Pons (tissue), 1 donor: ENCODE measurements at places on chromosomes 7 and 10.

- no peak for DNase-seq
Measured at GRCh38 chr10:35394411-35394851, 58.1 kb downstream of the CCNY start.

- DNase-seq = no peak
Measured at GRCh38 chr7:151110236-151110940, 24.1 kb downstream of the AGAP3 start.

- no peak for DNase-seq
Measured at GRCh38 chr10:80517416-80518142, 20.1 kb upstream of the SH2D4B start.

- DNase-seq = no peak
Measured at GRCh38 chr7:80819503-80819902, 99.3 kb downstream of the SEMA3C start.

DNA sequence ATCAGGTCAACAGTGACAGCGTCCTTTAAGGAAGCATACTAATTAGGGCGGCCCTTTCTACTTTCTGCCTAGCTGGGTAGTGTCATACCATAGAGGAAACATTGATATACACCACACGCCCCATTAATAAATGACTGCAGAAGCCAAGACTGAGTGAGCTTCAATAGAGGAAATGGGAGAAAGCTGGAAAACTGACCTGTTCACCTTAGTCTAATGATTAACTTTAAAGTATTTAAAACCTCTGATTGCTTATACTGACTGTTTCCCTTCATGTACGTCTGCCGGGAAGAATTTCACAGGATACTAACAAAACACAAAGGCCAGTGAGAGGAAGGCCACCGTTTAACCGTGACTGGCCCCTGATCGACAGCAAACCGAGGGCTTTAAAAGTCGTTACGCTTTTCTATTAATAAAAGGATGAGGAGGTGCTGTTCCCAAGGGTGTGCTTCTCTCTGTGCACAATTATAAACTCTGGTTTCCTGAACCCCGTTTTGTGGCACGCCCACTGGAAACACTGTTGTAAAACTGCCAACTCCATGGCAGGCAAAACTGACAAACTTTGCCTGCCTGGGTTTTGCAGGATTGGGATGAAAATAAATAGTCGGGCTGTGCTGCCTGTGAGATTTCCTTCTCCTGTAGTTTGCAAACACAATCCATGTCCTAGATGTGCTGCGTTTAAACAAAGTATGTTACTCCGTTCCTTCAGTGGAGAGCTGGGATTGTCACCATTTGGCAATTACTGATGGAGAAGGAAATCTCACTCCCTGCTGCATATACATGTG, 137.6 kb downstream of the NRP1 start:
- DNase-seq = no peak

DNA sequence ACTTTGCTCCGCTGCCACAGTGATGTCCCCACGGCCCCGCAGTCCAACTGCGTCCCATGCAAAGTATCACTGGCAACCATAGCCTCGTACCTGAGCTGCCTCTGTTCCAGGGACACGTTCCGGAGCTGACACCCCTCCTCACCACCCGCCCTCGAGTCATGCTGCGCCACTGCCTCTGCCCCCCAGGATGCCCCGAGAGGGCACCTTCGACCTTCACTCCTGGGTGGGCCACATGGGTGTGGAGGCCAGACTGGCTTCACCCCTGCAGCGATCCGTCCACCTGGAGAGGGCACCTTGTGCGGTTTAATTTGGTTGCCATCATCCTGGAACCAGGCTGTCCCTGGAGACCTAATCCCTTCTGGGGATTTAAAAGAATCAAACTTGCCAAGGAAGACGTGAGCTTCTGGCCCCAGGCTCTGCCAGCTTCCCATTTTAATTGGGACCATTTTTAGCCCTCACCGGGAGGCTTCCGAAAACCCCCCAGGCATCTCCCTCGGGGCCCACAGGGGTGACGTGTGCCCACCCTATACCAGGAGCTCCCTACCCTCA, 19.2 kb upstream of the TNRC18 start:
- no peak for DNase-seq

GRCh38 chr7:30251708-30252329, 32.6 kb upstream of the ZNRF2 start:
- DNase-seq = no peak

- DNase-seq = no peak
Measured at GRCh38 chr7:113204415-113204814, 86.1 kb upstream of the SMIM30 start.

- DNase-seq = peak; percentile 76
Measured at GRCh38 chr7:23277359-23277989, 21.7 kb upstream of the MALSU1 start.

DNA sequence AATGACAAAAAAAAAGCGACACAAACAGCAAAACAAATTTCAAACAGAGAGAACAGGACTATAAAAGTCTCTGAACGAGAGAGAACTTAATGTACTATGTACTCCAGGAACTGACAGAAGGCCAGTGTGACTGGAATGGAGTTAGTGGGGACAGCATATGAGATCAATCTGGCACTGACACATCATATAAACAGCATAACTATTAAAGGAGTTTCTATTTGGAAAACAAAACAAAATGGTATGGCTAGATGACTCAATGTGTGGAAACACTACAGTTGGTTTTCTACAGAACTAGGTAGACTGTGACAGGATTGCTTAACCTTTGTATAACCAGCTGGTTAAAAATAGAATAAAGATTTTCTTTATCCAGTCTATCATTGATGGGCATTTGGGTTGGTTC, 232.9 kb upstream of the KAT6B start:
- no peak for DNase-seq

DNA sequence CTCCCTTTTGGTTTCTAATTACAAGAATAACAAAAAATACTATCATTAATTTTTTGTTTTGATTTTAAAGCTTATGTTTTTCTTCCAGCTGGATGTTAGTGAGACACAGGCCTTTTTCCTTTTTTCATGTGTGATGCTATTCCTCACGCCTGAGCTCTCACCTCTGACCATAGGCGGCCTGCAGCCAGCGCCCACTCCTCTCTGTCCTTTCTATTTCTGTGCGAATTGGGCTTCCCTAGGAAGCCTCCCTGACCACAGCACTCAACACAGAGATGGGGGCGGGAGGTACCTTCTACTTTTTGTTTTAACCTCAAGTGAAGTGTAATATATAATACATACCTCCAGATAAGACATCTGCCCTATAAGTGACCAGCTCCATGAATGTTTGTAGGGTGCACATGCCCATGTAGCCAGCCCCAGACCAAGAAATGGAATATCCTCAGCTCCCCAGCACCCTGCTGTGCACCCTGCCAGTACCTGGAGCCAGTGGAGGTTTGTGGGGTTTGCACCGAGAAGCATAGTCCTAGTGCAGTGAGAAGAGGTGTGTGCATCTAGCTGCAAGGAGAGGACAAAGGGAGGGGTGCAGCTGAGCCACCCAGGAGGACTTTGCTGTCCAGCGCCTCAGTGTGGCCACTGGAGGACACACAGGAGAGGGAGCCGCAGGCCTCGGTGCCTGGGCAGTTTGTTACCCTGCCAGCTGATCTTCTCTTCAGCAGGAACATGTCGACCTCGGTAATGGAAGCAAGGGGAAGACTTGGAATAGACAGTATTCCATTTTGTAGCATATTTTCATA, 38.5 kb downstream of the BNIP3 start:
- DNase-seq = peak; percentile 40
